ENCODE measurements at places on chromosomes 3 and 15.
A peak's percentile ranks its signal among the peaks of the same experiment; 100 is the strongest.

DNA sequence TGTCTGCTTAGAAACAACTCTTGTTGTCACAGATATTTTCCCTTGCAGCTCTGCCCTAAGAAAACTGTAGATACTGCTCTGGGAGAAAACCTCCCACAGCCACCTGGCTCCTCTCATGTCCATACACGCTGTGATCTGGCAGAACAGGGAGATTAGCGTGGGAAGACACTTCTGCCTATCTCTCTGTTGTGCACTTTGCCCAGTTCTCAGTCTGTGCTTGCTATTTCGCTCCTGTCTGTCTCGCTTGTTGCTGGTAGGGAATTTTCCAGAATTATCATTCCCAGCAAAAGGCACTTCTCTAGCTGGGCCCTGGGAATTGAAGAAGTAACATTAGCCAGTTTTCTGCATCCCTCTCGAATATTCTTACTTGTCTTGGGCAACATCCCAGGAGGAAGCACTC lies 8.1 kb upstream of the GATM start:
- DNase-seq, result no peak

- DNase-seq, result no peak
Observed at GRCh38 chr3:120350401-120350941, 1.3 kb upstream of the LRRC58 start.

- no peak for DNase-seq
Observed at GRCh38 chr3:13042715-13043271, 30.4 kb downstream of the IQSEC1 start.

DNA sequence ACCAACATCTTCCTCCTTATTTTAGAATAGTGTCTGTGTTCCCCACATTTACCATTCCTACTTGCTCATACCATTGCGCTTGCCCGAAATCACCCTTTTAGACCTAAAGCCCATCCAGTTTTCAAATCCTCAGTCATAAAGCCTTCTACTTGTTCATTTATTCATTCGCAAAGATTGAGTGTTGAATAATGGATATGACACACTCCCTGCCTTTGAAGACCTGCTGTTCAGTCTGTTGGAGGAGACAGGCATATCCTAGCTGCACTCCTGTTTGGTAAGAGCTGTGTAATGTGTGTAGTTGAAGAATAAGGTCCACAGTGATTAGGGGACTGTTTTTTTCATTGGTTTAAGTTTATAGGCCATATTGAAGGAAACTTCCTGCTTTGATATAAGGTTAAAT lies 1.7 kb downstream of the CNOT10 start:
- no peak for DNase-seq

DNA sequence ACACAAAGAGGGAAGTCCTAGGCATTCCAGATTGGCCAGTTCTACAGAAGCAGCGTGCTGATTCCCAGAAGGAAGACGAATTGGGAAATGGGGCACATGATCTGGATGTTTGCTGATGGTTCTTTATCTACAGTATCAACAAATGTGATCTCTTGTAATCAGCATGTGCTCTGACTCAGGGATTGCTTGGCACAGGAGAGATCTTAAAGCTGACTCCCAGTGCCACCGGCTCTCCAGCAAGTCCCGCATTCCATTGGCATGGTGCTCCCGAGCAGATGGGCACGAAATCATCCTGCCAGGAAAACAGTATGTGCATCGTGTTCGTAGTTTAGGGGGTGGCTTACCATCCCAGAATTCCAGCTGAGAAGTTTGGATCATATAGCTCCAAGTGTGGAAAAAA lies 259.9 kb upstream of the NR2F2 start:
- DNase-seq, result no peak

DNA sequence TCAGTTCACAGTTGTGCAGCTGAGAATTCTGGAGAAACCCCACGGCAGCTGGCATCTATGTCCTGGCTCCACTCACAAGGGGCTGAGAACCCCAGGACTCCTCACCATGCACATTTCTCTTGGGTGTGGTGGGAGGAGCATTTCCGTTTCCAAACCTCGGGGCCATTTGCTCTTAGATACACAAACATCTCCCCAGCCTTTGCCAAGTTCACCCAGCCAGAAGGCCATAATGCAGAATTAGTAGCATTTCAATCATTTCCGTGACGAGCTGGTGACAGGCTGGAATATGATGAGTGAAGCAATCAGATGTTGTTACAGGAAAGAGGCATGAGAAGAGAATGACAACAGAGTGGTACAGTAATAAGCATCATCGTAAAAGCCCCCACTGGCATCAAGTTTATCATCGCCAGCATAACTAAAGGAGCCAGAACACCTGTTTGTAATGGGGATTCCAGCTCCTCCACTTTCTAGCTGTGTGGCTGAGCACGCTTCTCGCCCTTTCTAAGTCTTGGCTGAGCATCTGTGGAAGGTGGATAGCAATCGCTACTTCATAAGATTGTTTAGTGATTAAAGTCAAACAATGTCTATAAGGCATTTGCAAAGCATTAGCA lies 82.0 kb downstream of the LIPC start:
- DNase-seq, result no peak

GRCh38 chr15:28954466-28955159 lies 68.8 kb downstream of the APBA2 start:
- no peak for DNase-seq

DNA sequence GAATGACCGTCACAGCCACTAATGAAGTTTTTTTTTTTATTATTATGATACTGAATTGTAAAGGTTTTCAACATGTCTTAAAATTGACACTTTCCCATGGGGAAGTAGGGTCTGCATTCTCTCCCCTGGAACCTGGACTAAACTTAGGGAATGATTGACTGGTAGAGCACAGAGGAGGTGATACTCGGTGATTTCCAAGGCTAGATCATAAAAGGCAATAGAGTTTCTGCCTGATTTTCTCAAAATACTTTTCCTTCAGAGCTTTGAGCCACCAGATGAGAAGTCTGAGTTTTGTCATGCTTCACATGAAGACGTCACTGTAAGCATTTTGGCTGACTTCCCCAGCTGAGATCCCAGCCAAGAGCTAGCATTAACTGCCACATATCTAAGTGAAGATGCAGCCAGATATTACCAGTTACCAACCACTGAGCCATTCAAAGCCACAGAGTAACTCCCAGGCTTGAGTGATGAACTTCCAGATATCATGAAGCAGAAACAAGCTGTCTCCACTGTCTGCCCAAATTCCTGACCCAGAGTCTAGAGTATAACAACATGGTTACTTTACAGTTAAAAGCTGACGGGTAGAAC lies 105.8 kb downstream of the LSAMP start:
- DNase-seq, result no peak

DNA sequence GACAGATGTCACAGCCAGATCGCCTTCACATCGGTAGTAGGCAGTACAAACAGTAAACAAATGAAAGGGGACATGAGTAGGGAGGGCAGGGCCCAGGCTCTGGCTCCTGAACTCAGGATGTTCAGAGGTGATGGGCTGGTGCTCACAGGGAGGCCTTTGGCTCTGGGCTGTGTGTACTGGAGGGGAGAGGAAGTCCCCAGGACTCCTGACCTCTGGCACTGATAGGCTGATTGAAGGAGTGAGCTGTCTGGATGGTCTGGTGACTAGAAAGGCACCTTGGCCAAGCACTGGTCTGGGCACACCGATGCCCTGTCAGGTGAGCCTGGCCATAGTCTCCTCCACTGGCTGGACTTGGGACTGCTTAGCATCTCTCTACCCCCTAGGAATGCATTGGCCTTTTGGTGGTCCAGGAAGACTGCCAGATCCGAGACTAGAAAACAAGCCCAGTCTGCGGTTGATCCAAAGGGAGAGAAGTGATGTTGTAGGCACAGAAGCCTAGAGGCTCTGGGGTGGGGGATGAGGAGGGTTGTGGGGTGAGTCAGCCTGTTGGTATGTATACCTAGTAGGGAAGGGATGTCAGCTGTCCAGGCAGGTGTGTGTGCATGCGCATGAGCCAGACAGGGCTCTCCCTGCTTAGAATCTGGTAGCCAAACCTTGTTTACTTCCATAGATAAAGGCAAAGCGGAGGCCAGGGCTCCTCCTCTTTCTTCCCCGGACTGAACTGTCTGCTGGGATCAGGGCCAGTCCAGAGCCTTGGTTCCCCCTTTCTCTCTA lies 1.9 kb downstream of the SPINT1 start:
- no peak for DNase-seq

DNA sequence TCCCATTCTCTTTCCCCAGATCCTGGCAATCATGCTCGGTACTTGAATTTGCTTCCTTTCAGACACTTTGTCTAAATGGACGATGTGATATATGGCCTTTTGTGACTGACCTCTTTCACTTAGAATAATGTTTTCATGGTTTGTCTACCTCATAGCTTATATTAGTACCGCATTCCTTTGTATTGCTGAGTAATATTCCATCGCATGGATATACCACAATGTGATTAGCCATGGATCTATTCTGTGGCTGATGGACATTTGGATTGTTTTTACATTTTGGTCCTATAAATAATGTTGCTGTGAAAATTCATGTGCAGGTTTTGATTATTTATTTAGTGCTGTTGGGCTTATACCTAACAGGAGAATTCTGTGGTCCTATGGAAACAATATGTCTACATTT lies 458.6 kb downstream of the GABRG3 start:
- no peak for DNase-seq

DNA sequence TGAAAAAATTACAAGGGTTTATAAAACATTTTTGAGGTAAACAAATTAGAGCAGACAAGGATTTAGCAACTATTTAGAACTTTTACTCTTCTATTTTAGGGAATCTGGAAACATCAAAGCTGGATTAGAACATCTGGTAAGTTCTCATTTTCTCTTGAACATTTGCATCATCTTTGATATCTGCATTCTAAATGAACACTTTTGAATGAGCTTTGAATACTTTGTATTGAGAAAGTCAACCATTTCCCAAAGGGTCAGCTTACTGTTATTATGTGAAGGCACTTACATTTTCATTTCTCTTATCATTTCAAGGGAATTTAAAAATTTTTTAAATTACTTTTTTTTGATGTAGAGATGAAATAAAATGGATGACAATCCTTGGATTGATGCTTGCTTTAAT lies 188.1 kb downstream of the RSRC1 start:
- no peak for DNase-seq

GRCh38 chr3:18351823-18352744 lies 73.1 kb downstream of the SATB1 start:
- DNase-seq, result no peak

- DNase-seq, result no peak
Observed at GRCh38 chr3:2807514-2807913, 302.7 kb downstream of the IL5RA start.

DNA sequence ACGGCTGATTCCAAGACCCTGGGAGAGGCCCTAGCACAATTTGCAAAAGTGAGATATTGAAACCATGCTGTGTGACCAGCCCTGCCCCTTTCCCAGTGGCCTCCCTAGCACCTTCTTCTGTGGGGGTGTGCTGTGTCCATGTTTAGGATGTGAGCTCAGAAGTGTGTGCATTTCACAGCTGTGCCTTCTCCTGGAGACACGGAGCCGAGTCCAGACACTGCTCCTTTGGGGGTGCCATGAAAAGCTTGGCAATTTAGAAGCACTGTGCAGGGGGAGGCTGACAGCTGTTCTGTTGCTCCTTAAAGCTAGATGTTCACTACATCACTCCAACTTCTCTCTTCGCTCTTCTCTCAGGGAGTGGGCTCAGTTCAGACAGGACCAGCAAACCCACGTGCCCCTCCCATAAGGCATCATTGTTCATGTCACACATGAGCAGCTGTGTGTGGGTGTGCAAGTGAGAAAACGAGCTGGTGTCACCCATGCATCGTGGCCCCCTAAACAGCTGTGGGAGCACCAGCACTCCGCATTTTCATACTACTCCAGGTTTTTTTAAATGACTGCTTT lies 492.6 kb downstream of the GABRG3 start:
- DNase-seq, result no peak

- DNase-seq, result no peak
Observed at GRCh38 chr3:55622116-55622515, 135.0 kb upstream of the WNT5A start.

DNA sequence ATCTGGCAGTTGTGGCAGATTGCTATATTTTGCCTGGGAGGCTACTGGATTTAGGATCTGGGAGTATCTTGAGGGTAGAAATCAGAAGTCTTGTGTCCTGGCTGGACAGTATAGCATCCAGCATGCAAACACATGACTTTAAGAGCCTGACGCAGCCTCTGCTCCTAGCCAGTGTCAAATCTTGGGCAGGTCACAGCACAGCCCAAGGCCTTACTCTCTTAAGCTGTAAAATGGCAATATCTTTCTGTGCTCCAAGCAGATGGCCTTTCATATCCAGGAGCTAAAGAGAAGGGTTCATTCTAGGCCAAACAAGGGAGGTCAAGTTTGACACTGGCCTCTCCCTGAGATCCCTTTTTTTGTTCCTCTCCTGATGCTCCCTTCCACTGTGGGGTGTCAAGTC lies 19.8 kb upstream of the RAD18 start:
- no peak for DNase-seq

DNA sequence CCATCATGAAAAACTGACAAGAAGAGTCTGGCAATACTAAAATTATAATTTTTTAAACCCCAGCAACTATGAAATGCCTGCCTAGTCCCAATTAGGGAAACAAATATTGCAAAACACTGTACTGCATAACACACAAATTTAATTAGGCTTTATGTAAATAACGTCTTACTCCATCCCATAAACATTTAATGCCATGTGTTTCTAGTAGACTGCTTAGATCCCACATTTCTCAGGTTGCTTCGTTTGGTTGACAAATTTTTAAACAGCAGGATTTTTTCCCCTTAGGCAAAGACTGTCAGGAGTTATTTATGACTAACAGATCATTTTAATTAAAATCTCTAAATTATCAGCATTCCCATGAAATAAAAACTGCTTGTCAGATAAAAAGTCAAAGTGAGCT lies 29.9 kb downstream of the EIF2AK4 start:
- DNase-seq, result no peak

DNA sequence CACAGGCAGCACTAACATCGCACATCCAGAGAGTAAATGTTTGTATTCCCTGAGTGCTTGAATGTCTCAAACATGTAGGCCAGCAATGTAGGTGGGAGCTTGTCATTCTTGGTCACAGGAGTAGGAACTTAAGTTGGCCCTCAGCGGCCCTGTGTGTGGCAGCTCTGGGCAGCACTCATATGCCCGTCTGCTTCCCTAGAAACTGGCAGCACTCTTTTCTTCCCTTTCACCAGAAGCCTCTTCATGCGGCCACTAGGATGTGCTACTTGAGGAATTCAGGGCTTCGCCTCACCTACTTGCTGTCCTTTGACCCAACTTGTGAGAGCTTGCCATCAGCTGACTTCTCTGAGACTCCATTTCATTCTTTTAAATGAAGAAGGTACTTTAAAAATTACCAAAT lies 69.5 kb downstream of the TIPARP start:
- no peak for DNase-seq

GRCh38 chr15:39976291-39977274 lies 42.7 kb downstream of the EIF2AK4 start:
- DNase-seq, result peak; percentile 11

GRCh38 chr3:48851407-48851806 lies 3.7 kb upstream of the PRKAR2A start:
- no peak for DNase-seq

GRCh38 chr3:140470211-140470610 lies 207.7 kb upstream of the TRIM42 start:
- DNase-seq, result no peak

DNA sequence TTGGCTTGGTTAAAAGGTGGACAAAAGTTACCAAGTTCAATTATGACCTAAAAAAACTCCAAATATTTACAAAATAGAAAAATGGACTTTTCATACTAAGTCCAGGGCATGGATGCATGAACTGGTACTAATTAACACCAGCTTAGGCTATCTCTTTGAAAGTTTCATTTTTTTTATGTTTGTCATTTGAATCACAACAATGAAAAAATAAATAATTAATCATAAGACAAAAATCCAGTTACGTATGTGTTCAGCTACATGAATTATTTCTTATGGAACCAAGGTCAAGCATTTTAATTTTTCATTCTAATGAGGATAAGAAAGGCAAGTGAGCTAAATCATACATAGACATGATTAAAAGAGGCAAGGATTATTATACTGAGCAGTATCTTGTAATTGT lies 23.7 kb upstream of the STRIT1 start:
- no peak for DNase-seq
